ENCODE measurements at places on chromosomes 4 and X. TPM values are rescaled to one million over a fixed set of nuclear protein-coding genes. Genes with fewer than 3 reads are reported as not detected.

GRCh38 chr4:59037812-59038211 is 1927.6 kb upstream of the IGFBP7 start:
- H3K4me1 ChIP-seq, result no peaks in the 10 kb centered on the region
- H3K27me3 ChIP-seq, result no peaks in the 10 kb centered on the region
- H3K36me3 ChIP-seq, result no peaks in the 10 kb centered on the region
- H3K27ac ChIP-seq, result no peak overlapping the region
- DNase-seq, result no peak
- no peak overlapping the region for H3K4me3 ChIP-seq

DNA sequence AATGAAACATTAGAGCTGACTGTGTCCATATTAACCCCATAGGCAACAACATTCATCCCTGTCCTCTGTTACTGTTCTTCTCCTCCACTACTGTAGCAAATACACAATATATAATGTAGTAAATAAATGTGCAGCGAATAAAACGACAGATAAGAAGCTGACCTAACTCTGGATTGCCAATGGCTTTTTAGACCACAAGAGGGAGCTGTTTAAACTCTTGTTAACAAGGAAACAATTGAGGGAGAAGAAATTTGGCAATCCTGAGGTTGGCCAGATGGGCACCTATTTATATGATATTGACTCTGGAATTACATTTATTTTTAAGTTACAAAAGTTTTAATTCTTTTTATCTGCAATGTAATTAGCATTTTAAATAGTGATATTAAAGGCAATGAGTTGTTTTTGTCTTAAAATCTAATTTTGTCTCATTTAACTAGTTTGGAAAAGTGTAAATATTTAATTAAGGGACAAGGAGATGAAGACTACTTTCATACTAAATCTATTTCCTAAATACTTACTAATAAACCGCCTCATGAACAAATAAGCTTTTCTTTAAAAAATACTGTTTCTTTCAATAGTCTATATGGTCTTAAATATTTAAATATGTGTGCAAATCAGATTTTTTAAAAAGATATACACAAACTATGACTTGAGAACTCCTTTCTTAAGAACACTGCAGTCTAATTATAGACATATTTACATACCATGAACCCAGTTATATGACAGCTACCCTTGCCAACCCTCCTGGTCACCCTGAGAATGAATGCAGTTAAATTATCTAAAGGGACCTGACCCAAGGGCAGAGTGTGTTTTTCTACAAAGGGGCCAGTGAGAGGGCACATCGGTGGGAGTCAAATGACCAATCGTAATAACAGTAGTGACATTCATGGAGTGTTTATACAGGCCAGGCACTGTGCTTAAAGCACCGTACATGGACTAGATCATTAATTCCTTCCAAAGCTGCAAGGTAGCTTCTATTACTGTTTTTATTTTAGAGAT is 52.9 kb upstream of the HPF1 start:
- no peaks in the 10 kb centered on the region for H3K27me3 ChIP-seq
- peak; percentile 81 for DNase-seq

DNA sequence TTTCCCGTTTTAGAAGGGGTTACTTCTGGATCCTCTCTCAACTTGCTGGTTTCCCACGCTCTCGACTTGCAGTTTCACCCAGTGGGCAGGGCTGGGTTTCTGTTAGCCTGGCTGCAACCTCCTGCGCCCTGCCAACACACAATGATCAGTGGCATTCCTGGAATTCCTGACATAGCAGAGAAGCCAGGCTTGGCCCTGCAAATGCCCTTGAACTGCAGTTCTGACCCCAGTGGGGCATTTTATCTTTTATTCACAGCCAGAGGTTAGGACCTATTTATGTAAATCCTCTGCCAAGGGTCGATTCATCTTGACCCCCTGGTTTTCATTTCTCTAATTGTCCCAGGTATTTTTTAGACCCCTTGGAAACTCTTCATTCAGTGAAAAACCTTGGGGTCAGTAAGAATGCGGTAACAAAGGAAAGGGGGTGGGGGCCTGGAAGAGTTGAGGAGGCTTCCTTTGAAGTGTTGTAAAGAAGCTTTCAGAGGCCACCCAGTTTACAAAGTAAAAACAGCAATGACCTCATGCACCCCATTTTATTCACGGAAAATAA is 217.6 kb downstream of the ZNF674 start:
- H3K27me3 ChIP-seq, result peaks cover 7% of the 10 kb centered on the region
- H3K27ac ChIP-seq, result no peak overlapping the region
- H3K4me1 ChIP-seq, result 0 out of 2 replicates have a peak, but pooled peaks cover 2% of the 10 kb centered on the region
- no peaks in the 10 kb centered on the region for H3K36me3 ChIP-seq
- no peak overlapping the region for H3K4me3 ChIP-seq

Gene CCNQ
- 35.2 TPM for polyA plus RNA-seq

Gene ESX1
- not detected for polyA plus RNA-seq

Gene PSAPL1
- polyA plus RNA-seq, result not detected

Gene KIAA1210
- not detected for polyA plus RNA-seq

GRCh38 chr4:6123116-6123515 is 77.2 kb downstream of the JAKMIP1 start:
- no peaks in the 10 kb centered on the region for H3K36me3 ChIP-seq
- H3K27ac ChIP-seq, result no peak overlapping the region
- DNase-seq, result no peak
- no peak overlapping the region for H3K4me3 ChIP-seq
- H3K27me3 ChIP-seq, result peaks cover 2% of the 10 kb centered on the region

GRCh38 chrX:118566359-118566758 is 70.7 kb downstream of the DOCK11 start:
- DNase-seq, result peak; percentile 15
- no peaks in the 10 kb centered on the region for H3K4me1 ChIP-seq
- H3K4me3 ChIP-seq, result no peak overlapping the region
- no peaks in the 10 kb centered on the region for H3K36me3 ChIP-seq
- no peaks in the 10 kb centered on the region for H3K27me3 ChIP-seq
- no peak overlapping the region for H3K27ac ChIP-seq

DNA sequence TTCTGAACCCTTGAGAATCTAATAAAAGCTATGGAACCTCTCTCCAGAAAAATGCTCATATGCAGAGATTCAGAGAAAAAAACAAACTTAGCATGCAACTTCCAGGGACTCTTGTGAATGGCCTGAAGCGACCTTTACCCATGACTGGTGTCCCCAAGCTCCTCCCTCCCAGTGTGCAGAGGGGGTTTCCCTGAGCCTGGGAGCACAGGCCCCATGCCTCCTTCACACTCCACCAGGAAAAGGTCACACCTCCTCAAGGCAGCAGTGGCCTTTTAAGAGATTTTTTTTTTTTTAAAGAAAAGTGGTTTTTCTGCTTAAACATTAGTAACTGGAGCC is 13.3 kb upstream of the UBA6 start:
- no peaks in the 10 kb centered on the region for H3K36me3 ChIP-seq
- no peak overlapping the region for H3K4me3 ChIP-seq
- H3K4me1 ChIP-seq, result peaks cover 8% of the 10 kb centered on the region
- no peaks in the 10 kb centered on the region for H3K27me3 ChIP-seq

DNA sequence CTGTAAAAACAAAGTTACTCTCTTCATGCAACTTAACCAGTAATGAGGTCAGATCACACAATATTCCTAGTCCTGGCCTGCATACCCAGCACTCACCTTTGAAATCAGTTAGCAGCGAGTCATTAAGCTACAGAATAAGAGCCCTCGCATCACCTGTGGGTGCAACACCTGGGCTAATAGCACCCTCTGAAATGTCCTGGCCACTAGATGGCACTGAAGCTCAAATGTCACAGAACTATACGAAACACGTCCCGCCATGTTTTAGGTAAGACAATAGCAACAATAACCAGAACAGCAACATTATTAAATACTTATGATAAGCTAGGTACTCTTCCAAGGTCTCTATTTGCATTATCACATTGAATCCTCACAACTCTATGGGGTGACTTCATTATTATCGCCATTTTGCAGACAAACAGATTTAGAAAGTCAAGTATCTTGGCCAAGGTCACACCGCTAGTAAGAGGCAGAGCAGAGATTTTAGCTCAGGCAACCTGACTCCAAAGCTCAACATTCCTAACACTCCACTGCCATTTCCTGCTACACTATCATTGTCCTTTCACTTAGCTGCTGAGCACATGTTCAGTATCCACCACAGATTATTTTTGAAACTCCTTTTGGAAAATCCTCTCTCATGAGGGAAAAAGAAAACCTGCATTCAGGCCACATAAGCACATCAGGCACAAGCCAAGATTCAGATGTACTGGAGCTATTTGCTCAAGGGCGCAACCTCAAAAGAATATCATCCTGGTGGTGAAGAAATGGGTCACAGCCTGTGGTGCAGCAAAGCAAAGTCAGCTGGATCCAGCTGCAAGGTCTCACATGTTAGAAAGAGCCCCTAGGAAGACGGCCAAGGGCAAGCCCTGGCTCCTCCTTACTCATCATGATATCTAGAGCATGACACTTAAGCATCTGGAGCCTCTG is 59.5 kb upstream of the KDR start:
- peak overlapping the region; percentile 72 for H3K27ac ChIP-seq
- H3K4me3 ChIP-seq, result no peak overlapping the region
- H3K36me3 ChIP-seq, result no peaks in the 10 kb centered on the region
- H3K27me3 ChIP-seq, result no peaks in the 10 kb centered on the region
- H3K4me1 ChIP-seq, result peaks cover 6% of the 10 kb centered on the region

Gene ATP2B3
- 0.03 TPM for polyA plus RNA-seq

- H3K36me3 ChIP-seq, result no peaks in the 10 kb centered on the region
- no peak for DNase-seq
- H3K27ac ChIP-seq, result no peak overlapping the region
- H3K4me1 ChIP-seq, result no peaks in the 10 kb centered on the region
- no peaks in the 10 kb centered on the region for H3K27me3 ChIP-seq
- no peak overlapping the region for H3K4me3 ChIP-seq
These were observed 46.4 kb downstream of the ASMT start for GRCh38 chrX:1661048-1661921.

Gene LDB2
- 67.9 TPM for polyA plus RNA-seq

- no peaks in the 10 kb centered on the region for H3K27me3 ChIP-seq
- H3K36me3 ChIP-seq, result no peaks in the 10 kb centered on the region
- H3K4me1 ChIP-seq, result peaks cover 4% of the 10 kb centered on the region
- no peak for DNase-seq
These were observed 2.9 kb upstream of the PGRMC2 start for GRCh38 chr4:128290526-128290925.

- no peaks in the 10 kb centered on the region for H3K36me3 ChIP-seq
- no peaks in the 10 kb centered on the region for H3K4me1 ChIP-seq
- H3K4me3 ChIP-seq, result no peak overlapping the region
- no peak overlapping the region for H3K27ac ChIP-seq
- no peak for DNase-seq
These were observed 291.7 kb downstream of the KCNIP4 start for GRCh38 chr4:21656832-21657231.
